ENCODE measurements at places on chromosomes 11 and 22.

GRCh38 chr11:26030399-26030798 lies 301.5 kb upstream of the ANO3 start:
- no peak for DNase-seq
- H3K4me3 ChIP-seq = no peak overlapping the region
- no peaks in the 10 kb centered on the region for H3K36me3 ChIP-seq
- no peaks in the 10 kb centered on the region for H3K27me3 ChIP-seq
- H3K4me1 ChIP-seq = no peaks in the 10 kb centered on the region

GRCh38 chr22:37618072-37618656 lies 9.5 kb downstream of the GGA1 start:
- H3K4me3 ChIP-seq = no peak overlapping the region
- no peak for DNase-seq
- no peaks in the 10 kb centered on the region for H3K36me3 ChIP-seq
- H3K4me1 ChIP-seq = no peaks in the 10 kb centered on the region
- no peaks in the 10 kb centered on the region for H3K27me3 ChIP-seq

- no peak for DNase-seq
- no peaks in the 10 kb centered on the region for H3K36me3 ChIP-seq
- no peak overlapping the region for H3K27ac ChIP-seq
- H3K4me3 ChIP-seq = no peak overlapping the region
- H3K4me1 ChIP-seq = no peaks in the 10 kb centered on the region
These were observed 47.1 kb upstream of the EED start for GRCh38 chr11:86197448-86197847.

- no peak overlapping the region for H3K4me3 ChIP-seq
- H3K27me3 ChIP-seq = no peaks in the 10 kb centered on the region
- no peaks in the 10 kb centered on the region for H3K36me3 ChIP-seq
- no peak for DNase-seq
- H3K27ac ChIP-seq = no peak overlapping the region
These were observed 1941.0 kb upstream of the RAG2 start for GRCh38 chr11:38538866-38539680.
